Activated CD4-positive, alpha-beta T cell treated with anti-CD3 and anti-CD28 coated beads, Interleukin-2, amount 50 U/mL, for 1 hour (primary cell): ENCODE measurements at places on chromosomes 5 and 9.

DNA sequence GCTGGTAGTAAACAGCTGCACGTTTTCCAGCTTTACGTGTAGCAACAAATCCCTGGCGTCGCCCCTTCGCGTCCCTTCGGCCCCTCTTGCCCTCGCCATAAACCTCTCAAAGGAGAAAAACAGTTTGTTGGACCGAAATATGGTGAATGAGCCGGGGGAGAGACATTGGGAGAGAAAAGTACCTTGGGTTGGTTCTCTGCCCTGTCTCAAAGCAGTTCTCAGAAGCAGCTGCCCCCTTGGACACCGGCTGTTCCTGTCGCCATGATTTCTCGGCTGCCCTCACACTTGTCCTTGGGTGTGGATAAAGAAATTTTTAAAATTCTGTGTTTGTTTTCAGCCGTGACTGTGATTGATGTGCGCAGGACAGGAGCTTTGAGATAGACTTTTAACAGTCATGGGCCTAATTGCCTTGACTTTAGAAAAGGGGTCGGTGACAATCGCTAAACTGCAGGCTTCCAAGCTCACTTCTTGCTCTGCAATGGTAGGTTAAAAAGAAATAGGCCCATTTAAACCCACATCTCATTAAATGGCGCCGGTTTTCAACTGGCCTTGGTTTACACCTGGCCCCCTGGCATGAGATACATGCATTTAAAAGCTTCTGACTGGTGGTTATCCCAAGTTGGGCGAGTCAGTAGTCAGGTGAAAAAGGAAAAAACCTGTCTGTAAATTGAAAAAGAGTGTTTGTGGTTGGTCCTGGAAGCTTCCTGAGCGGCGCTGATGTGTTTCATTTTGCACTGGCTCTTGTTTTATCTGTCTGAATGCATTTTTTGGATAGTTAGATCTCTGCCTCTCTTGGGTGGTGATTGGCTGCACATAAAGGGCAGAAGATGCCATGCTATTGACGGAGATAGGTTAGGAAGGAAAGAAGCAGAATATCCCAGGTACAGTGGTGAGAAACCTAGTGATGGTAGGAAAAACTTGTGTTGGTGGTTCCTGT is 983 bp downstream of the RCL1 start:
- DNase-seq, result no peak

DNA sequence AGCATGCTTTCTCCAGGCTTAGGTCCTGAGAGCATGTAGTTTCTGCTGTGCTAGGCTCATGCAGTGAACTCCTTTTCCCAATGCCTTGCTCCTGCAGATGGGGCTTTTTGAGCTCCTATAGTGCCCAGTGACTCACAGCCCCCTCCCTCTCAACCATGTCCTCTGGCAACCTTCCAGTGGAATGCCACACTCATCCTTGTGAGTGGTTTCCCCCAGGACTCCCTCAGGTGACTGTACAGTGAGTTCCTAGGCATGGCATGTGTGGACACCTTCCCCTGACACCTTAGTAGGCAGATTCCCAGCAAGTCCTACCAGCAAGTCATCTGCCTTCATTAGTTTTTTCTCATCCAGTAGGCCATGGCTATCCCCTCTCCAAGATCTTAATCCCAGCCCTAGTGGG is 72.4 kb upstream of the CXCL14 start:
- DNase-seq, result no peak

DNA sequence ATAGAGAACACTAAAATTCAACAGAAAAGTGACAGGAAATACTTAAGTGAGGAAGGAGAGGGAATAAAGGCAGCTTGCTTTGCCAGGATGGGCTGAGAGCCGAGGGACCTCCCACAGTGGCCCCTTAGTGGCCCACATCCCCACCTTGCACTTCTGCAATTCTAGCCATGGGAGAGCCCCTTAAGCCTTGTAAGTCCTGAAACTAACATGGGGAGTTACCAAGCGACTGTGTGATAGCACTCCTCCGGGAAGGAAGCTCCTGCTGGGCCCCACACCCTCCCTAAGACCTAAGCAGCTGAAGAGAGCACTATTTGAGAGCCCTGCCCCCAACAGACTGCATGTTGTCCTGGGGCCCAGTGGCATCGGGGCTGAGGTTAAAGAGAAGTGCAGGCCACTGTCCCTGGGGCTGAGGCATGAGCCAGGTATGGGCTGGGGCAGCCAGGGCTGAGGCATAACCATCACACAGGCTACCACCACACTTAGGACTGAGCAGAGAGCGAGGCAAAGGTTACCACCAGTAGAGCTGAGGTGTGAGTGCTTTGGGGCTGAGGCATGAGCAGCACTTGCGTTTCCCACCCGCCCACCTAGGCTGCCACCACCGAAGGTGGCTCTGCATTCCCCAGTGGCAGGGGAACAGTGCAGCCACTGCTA is 301.8 kb upstream of the TRPC7 start:
- no peak for DNase-seq

- DNase-seq, result no peak
These were observed 17.7 kb downstream of the MLLT3 start for GRCh38 chr9:20604562-20604961.

DNA sequence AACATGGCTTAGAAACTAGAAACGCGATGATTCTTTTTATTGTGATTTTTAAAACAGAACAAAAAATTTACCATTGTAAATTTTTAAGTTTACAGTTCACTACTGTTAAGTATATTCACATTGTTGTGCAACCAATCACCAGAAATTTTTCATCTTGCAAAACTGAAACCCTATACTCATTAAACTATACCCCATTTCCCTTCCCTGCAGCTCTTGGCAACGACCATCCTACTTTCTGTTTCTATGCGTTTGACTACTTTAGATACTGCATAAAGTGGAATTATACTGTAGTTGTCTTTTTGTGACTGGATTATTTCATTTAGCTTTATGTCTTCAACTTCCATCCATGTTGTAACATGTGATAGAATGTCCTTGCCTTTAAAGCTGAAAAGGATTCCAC is 52.5 kb downstream of the SPOCK1 start:
- DNase-seq, result no peak

DNA sequence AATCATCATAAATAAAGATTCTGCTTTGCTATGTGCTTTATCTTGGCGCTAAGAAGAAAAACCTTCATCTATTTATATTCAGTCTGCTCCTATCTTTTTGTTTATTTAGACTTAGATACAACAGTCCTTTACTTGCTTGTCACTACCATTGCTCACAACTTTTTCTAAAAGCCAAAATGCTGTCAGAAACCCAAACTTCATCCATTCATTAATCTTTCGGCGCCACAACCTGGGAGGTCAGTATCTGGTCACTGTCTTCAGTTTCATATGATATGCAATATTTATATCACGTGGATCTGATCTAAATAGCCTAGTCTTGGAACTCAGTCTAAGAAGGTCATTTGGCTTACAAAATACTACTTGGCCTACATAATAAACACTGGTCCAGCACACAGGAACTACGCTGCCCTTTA is 159.3 kb upstream of the TARS1 start:
- no peak for DNase-seq

DNA sequence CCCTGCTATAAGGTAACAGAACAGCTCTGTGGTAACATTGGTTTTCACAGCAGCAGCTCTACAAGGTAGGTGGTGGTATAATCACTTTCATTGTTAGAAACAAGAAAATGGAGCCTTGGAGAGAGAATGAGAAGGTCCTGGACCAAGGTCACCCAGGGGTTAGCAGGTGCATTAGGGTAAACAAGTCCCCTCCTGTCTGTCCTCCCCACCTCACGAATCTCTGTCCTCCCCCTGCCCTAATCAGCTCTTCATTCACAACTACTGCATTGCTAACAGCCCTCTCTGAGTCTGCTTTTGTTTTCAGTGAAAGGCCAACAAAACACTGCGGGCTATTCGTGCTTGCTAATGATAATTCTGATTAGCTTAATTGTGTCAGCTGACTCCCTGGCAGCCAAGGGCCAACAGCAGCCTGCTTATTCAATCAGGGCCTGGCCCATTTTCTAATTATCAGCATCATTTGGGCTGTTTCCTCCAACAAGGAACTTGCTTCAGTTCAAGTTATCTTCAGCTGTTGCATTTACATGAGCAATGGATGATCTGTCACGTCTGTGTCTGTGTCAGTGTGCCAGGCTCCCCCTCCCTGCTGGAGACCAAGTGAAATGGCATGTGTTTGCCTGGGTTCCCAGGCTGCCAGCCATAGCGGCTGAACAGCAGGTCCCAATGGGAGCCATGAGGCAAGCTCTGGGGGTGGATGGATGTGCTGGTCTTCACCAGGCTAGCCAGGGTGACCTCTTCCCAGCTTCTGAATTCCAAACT is 56.7 kb upstream of the EQTN start:
- DNase-seq, result no peak

DNA sequence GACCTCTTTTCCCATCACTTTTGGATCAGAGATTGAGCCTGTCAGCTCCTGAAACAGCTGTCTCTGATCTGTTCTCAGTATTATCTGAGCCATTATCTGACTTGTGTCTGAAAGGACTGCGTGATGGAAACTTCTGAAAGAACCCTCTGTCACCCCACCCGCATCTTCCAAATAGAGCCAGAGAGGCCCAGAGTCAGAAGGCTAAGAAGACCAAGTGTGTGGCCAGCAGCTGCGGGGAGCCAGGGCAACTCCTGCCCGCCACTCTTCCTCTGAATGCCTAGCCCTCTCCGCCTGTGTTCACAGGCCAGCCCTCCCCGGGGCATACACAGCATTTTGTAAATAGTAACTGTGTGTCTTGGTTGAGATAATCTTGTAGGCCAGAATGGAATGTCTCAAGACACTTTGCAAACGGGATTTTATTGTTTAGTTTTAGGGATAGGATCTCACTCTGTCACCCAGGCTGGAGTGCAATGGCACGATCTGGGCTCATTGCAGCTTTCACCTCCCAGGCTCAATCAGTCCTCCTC is 92.7 kb downstream of the AOPEP start:
- DNase-seq, result no peak

DNA sequence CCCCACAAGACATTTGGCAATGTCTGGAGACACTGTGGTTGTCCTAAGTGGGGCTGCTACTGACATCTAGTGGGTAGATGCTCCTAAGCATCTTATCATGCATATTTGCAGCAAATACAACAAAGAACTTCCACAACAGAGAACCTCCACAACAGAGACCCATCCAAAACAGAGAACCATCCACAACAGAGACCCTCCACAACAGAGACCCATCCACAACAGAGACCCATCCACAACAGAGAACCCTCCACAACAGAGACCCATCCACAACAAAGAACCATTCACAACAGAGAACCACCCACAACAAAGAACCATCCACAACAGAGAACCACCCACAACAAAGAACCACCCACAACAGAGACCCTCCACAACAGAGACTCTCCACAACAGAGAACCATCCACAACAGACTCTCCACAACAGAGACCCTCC is 32.8 kb downstream of the ARPC5L start:
- DNase-seq, result peak; percentile 34

GRCh38 chr5:76679231-76679630 is 36.7 kb upstream of the F2R start:
- no peak for DNase-seq

- no peak for DNase-seq
These were observed 2.5 kb upstream of the PLAC8L1 start for GRCh38 chr5:146107901-146108300.

- DNase-seq, result no peak
These were observed 59.8 kb upstream of the BARX1 start for GRCh38 chr9:94014920-94015319.

- DNase-seq, result no peak
These were observed 4.4 kb upstream of the EXOC3 start for GRCh38 chr5:438481-438981.

- DNase-seq, result no peak
These were observed 979.0 kb downstream of the EFNA5 start for GRCh38 chr5:106691701-106692100.

DNA sequence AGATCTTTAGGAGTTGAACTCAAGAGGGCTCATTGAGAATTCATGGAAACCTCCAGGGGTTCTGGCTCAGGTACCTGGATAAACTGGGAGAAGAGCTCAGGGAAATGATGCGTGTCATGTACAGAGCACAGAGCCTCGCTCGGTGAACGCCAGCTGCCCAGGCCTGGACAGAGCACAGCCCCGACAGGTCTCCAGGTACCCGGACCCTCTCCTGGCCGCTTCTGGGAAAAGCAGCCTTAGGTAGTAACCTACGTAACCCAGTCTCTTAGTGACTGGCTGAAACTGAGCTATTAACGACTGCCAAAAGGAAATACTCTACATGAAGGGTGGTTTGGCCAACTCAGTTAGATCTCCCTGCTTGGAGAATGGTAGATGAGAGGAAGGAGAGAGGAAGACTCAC is 157.4 kb downstream of the TTLL11 start:
- no peak for DNase-seq

GRCh38 chr5:150447188-150447587 is 2.4 kb downstream of the RPS14 start:
- DNase-seq, result no peak

DNA sequence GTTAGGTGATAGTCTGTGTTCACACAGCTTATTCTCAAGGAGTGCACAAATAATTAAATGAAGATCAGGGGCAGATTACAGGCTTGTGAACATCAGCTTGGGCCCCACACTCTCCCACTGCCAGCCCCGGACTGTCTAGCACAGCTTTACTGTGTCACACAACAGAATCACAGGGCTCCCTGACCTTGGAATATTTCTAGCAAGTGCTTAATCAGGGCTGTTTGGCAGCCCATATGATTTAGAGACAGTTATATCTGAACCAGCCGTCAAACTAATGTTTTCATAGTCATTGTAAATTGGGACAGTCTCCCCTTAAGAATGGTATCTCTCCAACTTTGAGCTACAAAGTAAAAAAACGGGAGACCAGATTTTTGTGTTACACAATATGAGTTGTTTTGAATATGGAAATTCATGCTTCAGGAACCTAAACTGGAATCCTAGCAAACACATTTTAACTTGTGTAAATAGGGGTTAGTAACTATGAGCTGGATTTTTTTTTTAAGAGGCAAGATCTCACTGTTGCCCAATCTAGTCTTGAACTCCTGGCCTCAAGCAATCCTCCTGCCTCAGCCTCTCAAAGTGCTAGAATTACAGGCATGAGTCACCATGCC is 517.6 kb downstream of the BNC2 start:
- no peak for DNase-seq

- DNase-seq, result no peak
These were observed 265.2 kb downstream of the NSG2 start for GRCh38 chr5:174310706-174311105.

DNA sequence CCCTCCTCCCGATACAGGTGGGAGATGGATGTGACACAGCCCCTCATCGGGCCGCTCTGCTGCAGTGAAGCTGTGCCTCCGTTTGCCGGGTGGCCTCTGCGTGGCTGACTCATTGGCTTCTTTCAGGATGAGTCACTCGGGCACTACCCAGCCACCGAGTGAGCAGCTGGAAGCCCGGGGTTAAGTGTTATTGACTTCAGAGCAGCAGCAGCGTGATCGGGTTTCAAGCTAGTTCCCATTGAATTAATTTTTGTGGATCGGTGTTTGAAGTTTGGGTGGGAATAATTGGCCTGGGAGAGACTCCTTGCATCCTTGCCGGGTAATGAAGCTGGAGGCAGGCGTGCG is 266.4 kb upstream of the IRX4 start:
- no peak for DNase-seq

DNA sequence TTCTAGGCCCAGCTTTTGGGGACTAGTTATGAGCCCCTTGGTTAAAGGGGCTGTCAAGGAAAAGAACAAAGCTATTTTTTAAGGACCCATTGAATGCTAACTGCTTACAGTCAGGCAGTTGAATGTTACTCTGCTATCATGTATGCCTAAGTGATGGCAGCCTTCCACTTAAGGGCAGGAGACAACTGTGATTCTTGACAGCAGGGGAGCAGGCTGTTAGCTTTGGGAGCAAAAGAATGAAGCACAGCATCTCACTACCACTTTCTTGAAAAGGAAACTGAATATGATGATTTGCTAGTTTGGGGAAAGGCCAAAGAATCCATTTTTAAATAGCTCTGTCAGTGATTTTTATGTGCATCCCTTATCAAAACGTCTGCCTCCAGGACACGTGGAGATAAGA is 221.6 kb downstream of the SH3GL2 start:
- DNase-seq, result no peak

- DNase-seq, result no peak
These were observed 1080.7 kb upstream of the NUDT12 start for GRCh38 chr5:104643320-104643719.
